Pericardium fibroblast (primary cell): ENCODE measurements at places on chromosomes 3 and 15. TPM values are rescaled to one million over a fixed set of nuclear protein-coding genes. Genes with fewer than 3 reads are reported as not detected.

RAB8B gene
- total RNA-seq, result 30.8 and 42.7 TPM in 2 replicates

ZMYND10 gene
- total RNA-seq, result 0.34 and 1.1 TPM in 2 replicates

TRIM42 gene
- total RNA-seq, result not detected in 2 replicates

CHP1 gene
- 130 and 135 TPM in 2 replicates for total RNA-seq

ACTRT3 gene
- 2.3 and 6.5 TPM in 2 replicates for total RNA-seq

PLA2G4D gene
- not detected in 2 replicates for total RNA-seq

FAM107A gene
- 2.6 and 7.7 TPM in 2 replicates for total RNA-seq

ALG1L2 gene
- not detected in 2 replicates for total RNA-seq

LACTB gene
- total RNA-seq, result 7.4 and 12.7 TPM in 2 replicates

SYNM gene
- total RNA-seq, result 3.7 and 9.3 TPM in 2 replicates

IL17RD gene
- total RNA-seq, result 5.4 and 27.3 TPM in 2 replicates

GOLGA8J gene
- 0.09 TPM in 1 of 2 replicates, not detected in the other for total RNA-seq

GATM gene
- 0.17 and 1.9 TPM in 2 replicates for total RNA-seq

GASK1A gene
- total RNA-seq, result 0.47 and 2.3 TPM in 2 replicates

CACNA1D gene
- total RNA-seq, result 0.09 TPM in 1 of 2 replicates, not detected in the other

GP5 gene
- under 0.01 TPM in 1 of 2 replicates, not detected in the other for total RNA-seq

SCAMP5 gene
- total RNA-seq, result 0.58 and 0.68 TPM in 2 replicates

CGNL1 gene
- total RNA-seq, result 0.43 and 10.2 TPM in 2 replicates

CTXN2 gene
- total RNA-seq, result not detected in 2 replicates

IL17RE gene
- total RNA-seq, result 0.23 and 4.9 TPM in 2 replicates

SENP8 gene
- total RNA-seq, result 1.7 and 2.6 TPM in 2 replicates

FBXO40 gene
- not detected in 2 replicates for total RNA-seq

REC114 gene
- total RNA-seq, result not detected in 2 replicates

PROK2 gene
- total RNA-seq, result not detected in 2 replicates

ZNF80 gene
- total RNA-seq, result not detected in 2 replicates

CILP gene
- 0.93 and 2.8 TPM in 2 replicates for total RNA-seq

SYNPR gene
- total RNA-seq, result not detected in 2 replicates

ADAMTS17 gene
- 1.5 and 2.1 TPM in 2 replicates for total RNA-seq

XYLB gene
- 1.6 and 3.1 TPM in 2 replicates for total RNA-seq

RHCG gene
- total RNA-seq, result 0.12 TPM in 1 of 2 replicates, not detected in the other

PODXL2 gene
- total RNA-seq, result 4.2 and 6.1 TPM in 2 replicates

SLC6A11 gene
- total RNA-seq, result not detected in 2 replicates

CCR8 gene
- not detected in 2 replicates for total RNA-seq

CHRNA5 gene
- 0.26 and 0.35 TPM in 2 replicates for total RNA-seq

MESP2 gene
- 0.23 and 0.68 TPM in 2 replicates for total RNA-seq

NPAP1 gene
- total RNA-seq, result not detected in 2 replicates

SNTN gene
- not detected in 2 replicates for total RNA-seq

CELF6 gene
- 0.23 and 0.43 TPM in 2 replicates for total RNA-seq

ZDHHC23 gene
- 0.82 TPM in 1 of 2 replicates, not detected in the other for total RNA-seq

PEX5L gene
- not detected in 2 replicates for total RNA-seq

FBLN2 gene
- total RNA-seq, result 446 and 664 TPM in 2 replicates

PLSCR2 gene
- not detected in 2 replicates for total RNA-seq

GNAT1 gene
- total RNA-seq, result not detected in 2 replicates

TMEM212 gene
- not detected in 2 replicates for total RNA-seq
